ENCODE measurements at places on chromosomes 1 and 21. TPM values are rescaled to one million over a fixed set of nuclear protein-coding genes. Genes with fewer than 3 reads are reported as not detected.

SPRR2E gene
- 3.7 TPM for total RNA-seq

AMIGO1 gene
- total RNA-seq: 0.13 TPM

GUCA2A gene
- total RNA-seq: not detected

VANGL1 gene
- total RNA-seq: 15.3 TPM

FAM177B gene
- total RNA-seq: not detected

PRDM16 gene
- total RNA-seq: 13.4 TPM

CLCA1 gene
- 0.26 TPM for total RNA-seq

DDR2 gene
- 4.7 TPM for total RNA-seq

SHISAL2A gene
- not detected for total RNA-seq

TCHHL1 gene
- total RNA-seq: not detected

PAPPA2 gene
- total RNA-seq: 8.7 TPM

MTARC2 gene
- total RNA-seq: 1.7 TPM

DNA sequence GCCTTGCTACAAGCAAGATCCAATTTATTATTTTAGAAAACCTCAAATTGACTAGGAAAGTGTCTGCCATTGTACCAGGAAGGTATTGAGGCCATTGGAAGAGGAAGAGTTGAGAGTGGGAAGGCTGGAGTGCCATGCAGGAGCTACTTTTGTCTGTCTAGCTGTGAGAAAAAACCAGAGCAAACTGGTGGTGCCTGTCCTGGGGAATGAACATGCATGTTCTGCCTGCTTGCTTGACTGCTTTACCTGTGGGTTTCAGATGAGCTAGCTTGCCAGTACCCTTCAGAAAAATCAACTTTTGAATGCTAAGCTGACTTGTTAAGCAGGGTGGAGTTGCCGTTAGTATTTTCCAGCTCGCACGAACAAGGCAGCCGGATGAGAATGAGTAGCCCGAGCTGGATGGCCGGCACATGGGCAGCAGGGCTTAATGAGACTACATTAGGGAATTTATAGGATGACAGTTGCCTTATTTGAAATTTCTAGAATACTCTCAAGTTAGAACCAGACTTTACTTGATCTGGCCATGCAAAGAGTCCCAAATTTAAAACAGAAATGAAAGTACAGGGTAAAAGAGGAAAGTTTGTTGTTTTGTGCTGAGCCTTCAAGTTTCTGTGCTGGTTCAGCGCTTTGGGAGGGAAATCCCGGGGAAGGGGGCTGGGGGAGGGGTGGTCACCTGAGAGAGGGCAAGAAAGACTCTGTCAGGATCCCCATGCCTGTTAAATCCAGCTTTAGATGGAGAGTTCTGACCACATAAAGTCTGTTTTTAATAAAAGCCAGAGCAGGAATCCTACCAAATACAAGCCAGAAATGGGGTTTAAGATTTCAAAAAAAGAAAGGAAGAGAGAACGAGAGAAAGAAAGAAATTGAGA lies 29.6 kb upstream of the C1orf105 start:
- DNase-seq: peak; percentile 34

GRCh38 chr1:218284377-218284916 lies 646 bp upstream of the RRP15 start:
- peak; percentile 20 for DNase-seq

GRCh38 chr1:230067419-230067870 lies 407 bp downstream of the GALNT2 start:
- no peak for DNase-seq

DNA sequence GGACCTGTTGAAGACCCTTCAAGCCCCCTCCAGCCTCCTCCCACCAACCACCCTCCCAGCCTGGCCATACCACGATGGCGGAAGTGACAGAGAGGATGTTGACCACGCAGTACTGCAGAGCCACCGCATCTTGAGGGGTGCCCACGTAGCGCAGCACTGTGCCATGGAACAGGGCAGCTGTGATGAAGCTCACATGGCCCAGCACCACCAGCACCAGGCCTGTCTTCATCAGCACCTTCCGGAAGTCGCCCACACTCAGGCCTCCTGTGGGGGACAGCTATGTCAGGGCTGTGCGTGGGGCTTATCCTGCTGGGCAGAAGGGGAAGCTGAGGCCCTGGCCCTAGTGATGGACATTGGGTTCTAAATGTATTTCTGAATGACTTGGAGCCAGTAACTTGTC lies 3.1 kb downstream of the TMEM54 start:
- DNase-seq: no peak

- DNase-seq: peak; percentile 19
Measured at GRCh38 chr1:40042341-40042740, 1.8 kb downstream of the CAP1 start.

DNA sequence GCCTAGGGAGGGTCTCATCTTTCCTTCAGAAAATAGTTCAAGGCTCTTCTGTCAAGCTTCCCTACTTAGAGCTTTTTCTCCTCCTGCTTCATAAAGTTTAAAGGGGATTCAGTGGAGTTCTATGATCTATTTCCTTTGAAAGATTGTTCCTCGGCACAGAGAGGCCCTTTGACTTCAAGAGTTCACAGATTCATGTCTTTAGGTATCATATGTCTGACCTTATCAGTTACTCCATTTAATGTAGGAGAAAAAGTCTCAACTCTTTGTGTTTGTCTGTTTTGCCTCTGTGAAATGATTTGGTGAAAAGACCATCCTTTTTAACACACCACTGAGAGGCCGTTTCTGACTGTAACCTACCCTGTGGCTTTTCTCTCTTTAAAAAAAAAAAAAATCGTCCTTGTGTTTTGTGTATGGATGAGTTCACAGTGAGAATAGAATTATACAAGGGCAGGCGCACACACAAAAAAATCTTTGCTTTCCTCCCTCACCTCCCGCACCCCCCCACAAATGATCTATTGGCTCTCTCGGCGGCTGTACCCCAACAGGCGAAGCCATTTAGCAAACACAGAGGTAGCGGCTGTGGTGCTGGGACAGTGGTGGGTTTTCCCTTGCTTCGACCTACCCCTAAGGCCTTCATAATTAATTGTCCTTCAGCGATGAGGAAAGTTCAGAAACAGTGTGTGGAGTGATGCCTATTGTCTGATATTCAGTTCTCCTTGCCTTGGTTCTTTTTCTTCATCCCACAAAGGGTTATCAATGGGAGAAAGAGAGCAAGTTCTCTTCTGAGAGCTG lies 29.6 kb downstream of the PROX1 start:
- no peak for DNase-seq

- DNase-seq: peak; percentile 62
Measured at GRCh38 chr21:41817228-41817627, 50.4 kb upstream of the RIPK4 start.

DNA sequence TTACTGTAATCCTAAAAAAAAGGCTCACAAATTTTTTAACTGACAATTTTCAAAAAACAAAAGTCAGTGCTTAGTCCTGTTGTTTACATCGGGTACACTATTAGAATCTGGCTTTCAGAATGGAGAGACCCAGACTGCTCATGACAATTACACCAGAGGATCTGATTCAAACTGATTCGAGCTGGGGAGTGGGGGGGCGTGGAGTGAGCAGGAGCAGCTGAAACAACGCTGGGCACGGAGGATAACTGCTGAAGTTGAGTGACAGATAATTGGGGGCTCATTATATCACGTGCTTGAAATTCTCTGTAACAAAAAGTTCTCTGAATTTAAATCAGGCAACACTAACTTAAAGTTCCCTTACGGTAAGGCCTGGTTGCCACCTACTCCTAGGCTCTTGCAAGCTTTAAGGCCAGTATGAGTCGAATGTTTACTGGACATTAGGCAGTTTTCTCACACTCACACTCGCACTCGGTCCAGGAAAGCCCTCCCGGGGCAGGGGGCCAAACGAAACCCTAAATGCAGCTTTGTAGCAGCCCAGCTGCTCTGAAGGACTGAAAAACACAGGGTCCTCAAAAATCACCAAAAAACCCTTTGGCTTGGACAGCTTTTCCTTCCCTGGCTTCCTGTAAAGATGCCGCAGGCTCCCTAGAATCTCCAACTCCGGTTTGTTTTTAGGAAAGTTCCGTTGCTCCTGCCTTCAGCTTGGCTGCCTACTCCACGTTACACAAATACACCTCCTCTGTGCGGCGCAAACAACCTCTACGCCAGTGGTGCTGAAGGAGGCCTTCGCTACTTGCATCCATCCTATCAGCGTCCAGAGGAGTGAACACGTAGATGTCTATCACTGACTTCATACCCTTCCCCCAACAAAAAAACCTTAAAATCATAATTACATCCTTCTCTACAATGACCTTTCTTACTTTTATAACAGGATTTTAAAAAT lies 42.9 kb downstream of the CAPZB start:
- DNase-seq: no peak

DNA sequence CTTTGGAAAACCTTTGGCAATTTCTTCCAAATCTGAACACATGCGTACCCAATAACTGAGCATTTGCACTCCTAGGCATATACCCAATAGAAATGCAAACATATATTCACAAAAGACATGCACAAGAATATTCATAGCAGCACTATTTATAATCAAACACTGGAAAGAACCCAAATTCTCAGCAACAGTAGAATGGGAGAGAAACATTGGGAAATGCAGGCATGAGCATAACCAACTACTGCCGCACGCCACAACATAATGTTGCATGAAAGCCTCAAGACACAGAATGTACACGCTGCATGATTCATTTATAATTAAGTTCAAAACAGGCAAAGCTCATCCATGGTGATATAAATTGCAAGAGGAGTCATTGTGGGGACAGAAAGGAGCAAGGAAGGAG lies 69.5 kb upstream of the FBXO28 start:
- DNase-seq: no peak

DNA sequence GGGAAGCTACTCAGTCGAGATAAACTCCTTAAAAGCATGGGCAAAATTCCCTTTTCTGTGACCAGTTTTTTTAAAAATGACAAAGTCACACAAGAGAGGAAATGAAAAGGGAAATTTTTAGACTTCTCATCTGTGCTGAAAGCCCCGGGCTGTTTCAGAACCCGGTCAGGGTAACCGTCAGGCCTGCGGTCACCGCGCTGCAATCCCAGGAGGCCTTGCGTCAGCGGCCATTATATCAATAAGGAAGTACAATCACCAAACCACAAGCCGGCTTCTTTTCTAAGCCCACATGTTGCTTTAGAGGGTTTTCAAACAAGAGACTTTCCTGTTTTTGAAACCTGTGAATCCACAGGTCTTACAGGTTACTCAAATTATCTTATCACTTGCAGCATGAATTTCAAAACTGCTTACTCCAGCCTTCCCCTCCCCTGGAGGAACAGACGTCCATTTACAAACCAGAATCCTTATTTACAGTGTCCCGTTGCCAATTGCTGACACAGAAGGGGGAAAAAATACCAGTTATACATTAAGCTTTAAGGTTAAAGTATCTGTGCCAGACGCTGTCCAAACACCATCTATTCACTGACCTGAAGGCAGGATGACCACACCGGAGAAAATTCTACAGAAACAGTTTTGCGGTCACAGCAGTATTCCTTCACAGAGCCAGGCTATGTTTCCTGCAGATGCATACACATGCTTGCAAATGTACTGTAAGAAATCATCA lies 165.3 kb downstream of the TOMM20 start:
- DNase-seq: peak; percentile 91

DNA sequence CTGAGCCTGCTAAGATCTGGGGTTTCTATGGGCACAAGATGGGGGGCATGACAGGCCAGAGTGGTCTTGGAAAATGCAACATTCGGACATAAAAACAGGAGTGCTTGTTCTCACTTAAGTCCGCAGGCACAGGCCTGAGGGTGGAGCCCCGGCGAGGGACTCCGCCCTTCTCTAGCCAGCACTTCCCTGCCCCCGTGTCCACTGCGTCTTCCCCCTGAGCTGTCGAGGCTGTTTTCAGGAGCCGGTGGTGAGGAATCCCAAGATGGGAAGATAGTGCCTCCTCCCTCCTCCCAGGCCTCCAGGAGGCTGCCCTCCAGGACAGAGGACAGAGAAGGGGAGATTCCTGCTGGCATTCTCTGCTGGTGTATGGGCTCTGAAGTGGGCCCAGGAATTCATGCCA lies 105.2 kb downstream of the TLR5 start:
- no peak for DNase-seq

GRCh38 chr1:25881266-25881665 lies 5.8 kb upstream of the PAQR7 start:
- no peak for DNase-seq

GRCh38 chr1:966135-966703 lies at the start of gene PLEKHN1:
TSS of gene PLEKHN1 (plus strand) at chr1:966482. CDS start at chr1:966532, 50 bp downstream.
- DNase-seq: peak; percentile 64

DNA sequence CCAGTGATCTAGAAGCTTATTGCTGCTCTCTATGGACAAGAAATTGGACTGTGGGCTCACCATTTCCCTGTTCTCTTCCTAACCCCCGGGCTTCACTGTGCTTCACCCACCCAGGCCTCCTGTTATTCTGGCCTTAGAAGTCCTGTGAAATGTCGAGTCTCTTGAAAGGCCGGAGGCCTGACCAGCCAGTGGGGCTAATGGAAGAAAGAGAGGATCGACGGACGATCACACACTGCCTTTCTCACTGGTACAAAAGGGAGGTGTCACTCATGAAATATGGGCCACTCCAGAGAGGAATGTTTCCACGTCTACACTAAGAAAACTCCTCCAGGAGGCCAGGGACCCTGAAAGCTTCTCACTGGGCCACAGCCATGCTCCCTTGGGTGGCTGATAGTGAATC lies 36.1 kb downstream of the CACNA1S start:
- no peak for DNase-seq

DNA sequence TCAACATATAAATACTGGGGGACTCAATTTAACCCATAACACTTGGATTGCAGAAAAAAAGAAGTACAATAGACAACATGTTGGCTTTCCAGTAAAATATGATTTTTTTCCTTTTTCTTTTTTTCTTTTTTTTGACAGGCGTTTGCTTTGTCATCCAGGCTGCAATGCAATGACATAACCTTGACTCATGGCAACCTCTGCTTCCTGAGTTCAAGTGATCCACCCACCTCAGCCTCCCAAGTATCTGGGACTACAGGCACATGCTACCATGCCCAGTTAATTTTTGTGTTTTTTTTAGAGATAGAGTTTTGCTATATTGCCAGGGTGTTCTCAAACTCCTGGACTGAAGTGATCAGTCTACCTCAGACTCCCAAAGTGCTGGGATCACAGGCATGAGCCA lies 1512.0 kb upstream of the PRMT6 start:
- DNase-seq: peak; percentile 84

DNA sequence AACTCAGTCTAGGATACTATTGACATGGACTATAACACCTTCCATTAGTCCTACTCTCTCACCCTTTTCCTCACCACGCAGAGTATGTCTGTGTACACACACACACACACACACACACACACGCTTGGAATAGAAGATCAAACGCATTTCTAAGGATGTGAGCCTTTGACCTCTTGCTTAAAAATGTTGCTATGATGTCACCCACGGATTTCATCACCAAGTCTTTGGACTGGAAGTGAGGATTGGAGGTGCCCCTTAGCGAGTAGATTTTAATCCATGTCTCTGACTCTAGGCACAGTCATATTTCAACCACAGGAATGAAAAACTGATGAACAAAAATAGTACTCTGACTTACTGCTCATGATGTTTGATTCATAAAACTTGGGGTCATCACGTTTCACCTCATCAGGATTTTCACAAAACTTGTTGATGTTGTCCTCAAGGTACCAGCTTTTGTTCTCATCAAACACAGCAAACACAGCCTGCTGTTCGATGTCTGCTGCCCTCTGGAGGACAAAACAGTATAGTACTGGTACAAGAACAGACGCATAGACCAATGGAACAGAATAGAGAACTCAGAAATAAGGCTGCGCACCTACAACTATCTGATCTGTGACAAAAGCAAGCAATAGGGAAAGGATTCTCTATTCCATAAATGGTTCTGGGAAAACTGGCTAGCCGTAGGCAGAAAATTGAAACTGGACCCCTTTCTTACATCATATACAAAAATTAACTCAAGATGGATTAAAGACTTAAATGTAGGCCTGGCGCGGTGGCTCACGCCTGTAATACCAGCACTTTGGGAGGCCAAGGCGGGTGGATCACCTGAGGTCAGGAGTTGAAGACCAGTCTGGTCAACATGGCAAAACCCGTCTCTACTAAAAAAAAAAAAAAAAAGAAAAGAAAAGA lies 39.9 kb downstream of the F5 start:
- DNase-seq: peak; percentile 77

Measured in bronchial epithelial cell (primary cell).